ENCODE measurements at places on chromosomes 13 and 19.
A peak's percentile ranks its signal among the peaks of the same experiment; 100 is the strongest.

- DNase-seq = no peak
These were observed 64.9 kb upstream of the MED4 start for GRCh38 chr13:48159826-48160225.

DNA sequence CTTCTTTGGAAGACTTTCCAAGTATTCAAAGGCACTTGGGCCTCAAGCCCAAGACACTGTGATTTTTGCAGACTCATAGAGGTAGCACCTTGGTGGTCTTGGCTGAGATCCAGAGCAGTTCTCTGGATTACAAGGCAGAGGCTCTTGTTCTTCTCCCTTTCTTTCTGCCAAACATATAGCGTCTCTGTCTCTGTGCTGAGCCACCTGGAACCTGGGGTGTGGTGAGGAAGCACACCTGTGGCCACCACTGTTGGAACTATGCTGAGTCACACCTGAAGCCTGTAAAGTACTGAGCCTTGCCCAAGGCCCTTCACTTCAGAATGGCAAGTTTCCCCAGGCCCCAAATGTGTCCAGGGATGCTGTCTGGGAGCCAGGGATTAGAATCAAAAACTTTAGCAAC lies 127.5 kb downstream of the FREM2 start:
- DNase-seq = no peak

- no peak for DNase-seq
These were observed 5.5 kb downstream of the IER2 start for GRCh38 chr19:13155472-13156359.

- no peak for DNase-seq
These were observed 6.2 kb downstream of the PEAK3 start for GRCh38 chr19:2275588-2276428.

GRCh38 chr19:1213391-1214286 lies 8.1 kb downstream of the STK11 start:
- DNase-seq = peak; percentile 48

DNA sequence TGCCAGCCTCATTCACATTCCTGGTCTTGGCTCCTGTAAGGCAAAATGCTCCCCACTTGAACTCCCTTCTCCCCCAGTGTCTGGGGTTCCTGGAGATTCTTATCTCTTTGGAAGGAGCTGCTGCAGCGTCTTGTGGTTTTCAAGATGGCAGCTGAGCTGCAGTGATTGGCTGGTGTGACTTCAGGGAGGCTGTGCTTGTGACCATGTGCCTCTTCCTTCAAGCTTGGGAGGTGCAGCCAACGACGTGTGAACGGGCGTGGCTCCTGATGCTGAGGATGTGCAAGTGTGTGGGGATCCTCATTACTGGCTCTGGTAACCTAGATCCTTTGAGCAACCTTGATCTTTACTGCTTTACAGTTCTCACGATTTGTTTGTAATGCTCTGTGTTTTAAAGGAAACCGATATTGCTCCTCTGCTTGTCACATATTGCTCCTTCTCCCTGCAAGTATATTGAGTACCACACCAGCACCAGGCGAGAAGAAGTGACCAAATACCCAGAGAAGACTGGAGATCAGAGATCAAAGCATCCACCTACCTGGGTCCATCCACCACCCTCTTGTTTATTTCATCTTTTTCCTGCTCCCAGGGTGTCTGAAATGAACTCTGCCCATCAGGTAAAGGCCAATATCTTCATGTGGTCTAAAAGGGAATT lies 208.5 kb downstream of the FGF9 start:
- no peak for DNase-seq

- DNase-seq = no peak
These were observed 89.5 kb downstream of the USP12 start for GRCh38 chr13:27081893-27082679.

DNA sequence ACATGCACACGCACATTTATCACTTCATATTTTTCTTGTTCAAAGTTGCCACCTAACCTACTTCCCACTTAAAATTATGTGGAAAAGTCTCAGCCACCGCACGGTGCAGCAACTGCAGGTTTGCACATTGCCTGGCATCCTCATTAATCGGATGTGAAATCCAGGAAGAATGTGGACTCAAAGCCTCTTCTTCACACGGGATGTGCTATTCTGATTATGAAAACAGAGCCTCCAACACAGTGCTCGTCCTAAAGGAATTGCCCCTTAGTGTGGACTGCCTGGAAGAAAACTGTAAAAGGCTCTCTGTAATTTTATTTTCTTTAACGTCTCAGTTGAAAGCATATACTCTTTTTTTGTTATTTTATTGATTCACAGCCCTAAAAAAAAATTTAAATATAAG lies 1303.5 kb downstream of the EFNB2 start:
- no peak for DNase-seq

DNA sequence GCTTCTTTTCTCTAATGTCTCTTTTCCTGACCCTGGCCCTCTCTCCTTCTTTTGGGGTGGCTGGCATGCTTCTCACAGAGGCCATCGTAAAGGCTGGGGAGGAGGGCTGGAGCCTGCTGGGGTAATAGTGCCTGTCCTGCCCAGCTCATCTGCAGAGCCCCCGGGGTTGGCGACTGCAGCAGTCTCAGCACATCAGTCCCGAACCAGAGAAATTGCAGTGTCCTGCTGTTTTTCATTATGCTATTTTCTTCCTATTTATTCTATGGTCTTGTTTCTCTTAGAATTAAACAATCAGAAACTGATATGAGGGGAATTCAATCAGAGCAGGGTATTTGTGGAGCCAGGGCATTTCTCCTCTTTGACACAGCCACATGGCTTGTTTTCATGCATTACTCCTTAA lies 166.4 kb downstream of the SHISA2 start:
- no peak for DNase-seq

GRCh38 chr19:29320086-29320485 lies 107.1 kb upstream of the UQCRFS1 start:
- no peak for DNase-seq

DNA sequence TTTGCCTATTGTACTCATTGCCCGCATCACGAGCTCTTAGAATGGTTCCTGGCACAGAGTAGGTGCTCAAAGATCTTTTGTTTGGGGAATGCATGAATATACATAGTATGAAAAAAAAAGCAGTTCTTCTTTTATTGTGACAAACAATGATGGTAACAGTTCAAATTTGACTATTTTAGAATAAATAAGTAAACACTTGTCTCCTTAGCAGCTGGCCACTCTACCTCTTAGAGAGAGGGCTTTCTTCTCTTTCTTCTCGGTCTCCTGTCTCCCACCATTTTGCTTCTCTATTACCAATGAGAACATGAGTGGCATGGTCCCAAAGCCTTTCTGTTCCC lies 639 bp upstream of the SLAIN1 start:
- no peak for DNase-seq

- DNase-seq = peak; percentile 51
These were observed at the start of gene FSD1 for GRCh38 chr19:4304538-4305256. Gene FSD1, plus strand, starts transcription at chr19:4304598. Its CDS starts 149 bp downstream, at chr19:4304747.

Data from stimulated activated CD4-positive, alpha-beta T cell treated with anti-CD3 and anti-CD28 coated beads, Interleukin-12 subunit alpha, Interleukin-12 subunit beta, amount 100 ng/mL, for 24 hours (primary cell).